ENCODE measurements at places on chromosomes 2 and 18. TPM values are rescaled to one million over a fixed set of nuclear protein-coding genes. Genes with fewer than 3 reads are reported as not detected.

CACNB4 gene
- 0.18 TPM for total RNA-seq

AMER3 gene
- total RNA-seq, result not detected

CKAP2L gene
- 19.6 TPM for total RNA-seq

SERPINB4 gene
- total RNA-seq, result not detected

CDK5R2 gene
- not detected for total RNA-seq

GRCh38 chr2:164954954-164955701 is at the start of gene SLC38A11:
SLC38A11 (minus strand) TSS chr2:164955525; CDS start chr2:164955247, 278 bp downstream.
- H3K27ac ChIP-seq, result no peak within 1 kb of the TSS
- H3K4me3 ChIP-seq, result no peak within 1 kb of the TSS
- H3K4me1 ChIP-seq, result no peaks in the 10 kb centered on the region
- no peaks in the 10 kb centered on the region for H3K27me3 ChIP-seq
- no peaks in the 10 kb centered on the region for H3K36me3 ChIP-seq

DNA sequence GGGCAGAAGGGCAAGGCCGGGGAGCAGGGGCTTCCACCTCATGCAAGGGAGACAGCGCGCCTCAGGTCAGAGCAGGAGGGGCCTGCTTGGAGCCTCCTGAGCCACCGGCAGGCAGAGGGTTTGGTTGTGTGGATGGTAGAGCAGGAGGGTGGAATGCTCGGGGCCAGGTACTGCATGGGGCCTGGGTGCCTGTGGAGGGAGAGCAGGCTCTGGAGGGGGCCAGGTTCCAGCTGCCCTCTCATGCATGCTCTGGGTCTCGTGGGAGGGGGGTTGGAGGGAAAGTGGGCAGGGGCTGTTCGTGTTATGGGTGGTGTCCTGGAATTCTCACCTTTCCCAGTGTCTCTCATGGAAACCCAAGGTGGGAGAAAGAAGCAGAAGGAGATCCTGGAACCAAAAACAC is 3.2 kb upstream of the IL1R2 start:
- H3K27ac ChIP-seq, result no peak overlapping the region
- no peaks in the 10 kb centered on the region for H3K4me1 ChIP-seq
- no peak overlapping the region for H3K4me3 ChIP-seq
- DNase-seq, result no peak
- H3K27me3 ChIP-seq, result peaks cover 8% of the 10 kb centered on the region

- H3K27me3 ChIP-seq, result no peaks in the 10 kb centered on the region
- DNase-seq, result no peak
- H3K27ac ChIP-seq, result no peak overlapping the region
- H3K36me3 ChIP-seq, result no peaks in the 10 kb centered on the region
These were observed 20.3 kb downstream of the CABLES1 start for GRCh38 chr18:23155537-23155936.

GRCh38 chr2:235005603-235006259 is 53.9 kb downstream of the SH3BP4 start:
- H3K36me3 ChIP-seq, result no peaks in the 10 kb centered on the region
- H3K4me1 ChIP-seq, result no peaks in the 10 kb centered on the region
- no peak for DNase-seq
- H3K27me3 ChIP-seq, result no peaks in the 10 kb centered on the region

- no peak overlapping the region for H3K4me3 ChIP-seq
- no peak overlapping the region for H3K27ac ChIP-seq
These were observed 106.0 kb downstream of the ZNF519 start for GRCh38 chr18:14026199-14026598.

Data from CD8-positive, alpha-beta memory T cell (primary cell).